ENCODE measurements at places on chromosomes 3 and 15.

- peak; percentile 27 for DNase-seq
Measured at GRCh38 chr3:27357665-27358258, 11.4 kb downstream of the NEK10 start.

GRCh38 chr3:33099109-33099645 lies 2.2 kb upstream of the GLB1 start:
- DNase-seq = no peak

- DNase-seq = no peak
Measured at GRCh38 chr15:95302809-95303208, 1027.7 kb upstream of the NR2F2 start.

GRCh38 chr3:70857916-70858315 lies 545.5 kb upstream of the MDFIC2 start:
- DNase-seq = no peak

DNA sequence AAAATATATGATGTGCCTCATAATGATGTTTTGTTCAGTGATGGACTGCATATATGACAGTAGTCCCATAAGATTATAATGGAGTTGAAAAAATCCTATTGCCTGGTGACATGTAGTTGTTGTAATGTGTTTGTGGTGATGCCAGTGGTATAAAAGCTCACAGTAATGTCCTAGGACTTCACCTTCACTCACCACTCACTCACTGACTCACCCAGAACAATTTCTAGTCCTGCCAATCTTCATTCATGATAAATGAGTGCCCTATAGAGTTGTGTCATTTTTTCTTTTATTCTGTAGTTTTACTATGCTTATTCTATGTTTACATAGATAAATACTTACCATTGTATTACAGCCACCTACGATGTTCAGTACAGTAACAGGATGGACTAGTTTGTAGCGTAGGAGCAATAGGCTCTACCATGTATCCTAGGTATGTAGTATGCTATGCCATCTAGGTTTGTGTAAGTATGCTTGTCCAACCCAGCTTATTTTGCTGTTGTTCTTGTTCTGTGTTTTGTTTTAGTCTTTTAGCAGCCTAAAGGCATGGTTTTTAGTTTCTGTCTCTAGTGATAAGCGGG lies 88.5 kb upstream of the LRRFIP2 start:
- DNase-seq = no peak

GRCh38 chr3:133447750-133448477 lies 48.1 kb downstream of the BFSP2 start:
- DNase-seq = no peak

- no peak for DNase-seq
Measured at GRCh38 chr3:128379367-128380160, 87.1 kb downstream of the DNAJB8 start.

DNA sequence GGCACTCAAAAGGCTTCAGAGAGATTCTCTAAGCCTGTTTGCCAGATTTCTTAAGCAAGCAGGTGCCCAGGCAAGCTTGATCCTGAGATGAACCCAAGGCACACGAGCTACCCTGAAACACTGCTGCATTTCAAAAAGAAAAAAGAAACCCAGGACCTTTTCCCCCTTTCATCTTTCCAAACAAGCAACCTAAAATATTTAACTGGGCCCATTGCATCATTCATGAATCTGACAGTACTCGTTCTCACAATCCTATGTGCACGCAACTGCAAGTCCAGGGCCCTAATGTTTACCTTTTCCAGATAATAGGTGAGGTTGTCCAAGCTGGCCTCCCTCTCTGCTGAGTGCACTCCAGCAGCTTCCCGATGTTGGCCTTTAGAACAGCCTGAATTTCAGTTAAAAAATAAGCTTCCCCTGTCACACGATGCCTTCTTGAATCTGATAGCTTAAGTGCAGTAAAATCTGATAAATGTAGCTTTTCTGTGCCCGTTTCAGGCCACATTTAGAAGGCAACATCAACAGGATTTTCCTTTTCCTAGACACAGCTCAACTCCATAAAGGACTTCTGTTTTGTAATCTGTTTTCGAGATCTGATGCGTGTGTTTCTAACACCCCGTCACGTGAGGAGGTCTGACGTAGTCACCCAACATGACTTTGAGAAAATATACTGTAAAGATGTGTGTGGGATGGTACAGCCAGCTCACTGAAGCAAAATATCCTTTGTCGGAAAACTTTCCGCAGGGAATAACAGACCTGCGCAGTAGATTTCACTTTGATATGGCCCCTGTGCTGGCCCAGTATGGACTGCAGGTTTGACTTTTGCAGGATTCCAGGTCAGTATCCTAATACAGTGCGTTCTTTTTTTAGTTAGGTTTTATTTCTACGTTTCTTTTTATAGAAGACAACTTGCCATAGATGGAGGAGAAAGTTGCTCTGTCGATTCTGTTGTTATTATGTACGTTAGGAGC lies 55.1 kb upstream of the RASA2 start:
- no peak for DNase-seq

- DNase-seq = no peak
Measured at GRCh38 chr3:52432225-52432624, 12.7 kb downstream of the SEMA3G start.

DNA sequence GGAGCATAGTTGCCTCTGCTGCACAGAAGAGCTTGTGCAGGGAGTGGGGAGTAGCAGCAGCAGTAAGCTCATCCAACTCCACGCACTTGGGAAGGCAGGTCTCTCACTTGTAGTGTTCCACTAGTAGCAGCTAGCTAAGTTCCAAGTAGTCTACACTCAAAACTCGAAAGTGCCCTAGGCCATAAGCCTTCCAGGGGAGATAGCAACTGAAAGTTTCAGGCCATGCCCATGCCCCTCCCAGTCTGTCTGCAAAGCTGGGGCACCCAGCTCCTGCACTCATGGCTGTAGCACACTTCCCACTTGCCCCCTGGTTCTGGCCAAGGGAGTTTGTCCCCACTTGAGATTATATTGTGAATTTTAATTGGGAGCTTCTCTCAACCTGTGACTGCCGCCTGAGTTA lies 57.5 kb downstream of the MFSD1 start:
- DNase-seq = no peak

DNA sequence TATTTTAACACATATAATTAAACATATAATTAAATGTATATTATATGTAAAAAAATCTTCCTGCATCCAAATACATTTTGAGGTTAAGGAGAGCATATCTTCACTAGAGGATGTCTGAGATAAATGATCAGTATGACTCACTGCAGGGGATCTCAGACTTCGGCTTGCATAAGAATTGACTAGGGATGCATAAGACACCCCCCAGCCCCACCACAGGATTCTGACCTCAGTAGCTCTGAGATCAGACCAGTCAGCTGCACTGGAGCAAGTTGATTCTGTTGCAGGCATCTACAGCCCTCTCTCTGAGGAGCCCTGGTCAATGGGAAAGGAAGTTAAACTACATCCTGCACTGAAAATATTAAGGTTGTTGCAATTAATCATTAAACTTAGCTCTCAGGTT lies 29.0 kb upstream of the TBC1D21 start:
- DNase-seq = no peak

- DNase-seq = no peak
Measured at GRCh38 chr15:49737127-49737526, 116.3 kb downstream of the DTWD1 start.

GRCh38 chr3:169002689-169003088 lies 660.8 kb downstream of the MECOM start:
- no peak for DNase-seq

- DNase-seq = no peak
Measured at GRCh38 chr3:66615643-66616301, 115.0 kb upstream of the LRIG1 start.

DNA sequence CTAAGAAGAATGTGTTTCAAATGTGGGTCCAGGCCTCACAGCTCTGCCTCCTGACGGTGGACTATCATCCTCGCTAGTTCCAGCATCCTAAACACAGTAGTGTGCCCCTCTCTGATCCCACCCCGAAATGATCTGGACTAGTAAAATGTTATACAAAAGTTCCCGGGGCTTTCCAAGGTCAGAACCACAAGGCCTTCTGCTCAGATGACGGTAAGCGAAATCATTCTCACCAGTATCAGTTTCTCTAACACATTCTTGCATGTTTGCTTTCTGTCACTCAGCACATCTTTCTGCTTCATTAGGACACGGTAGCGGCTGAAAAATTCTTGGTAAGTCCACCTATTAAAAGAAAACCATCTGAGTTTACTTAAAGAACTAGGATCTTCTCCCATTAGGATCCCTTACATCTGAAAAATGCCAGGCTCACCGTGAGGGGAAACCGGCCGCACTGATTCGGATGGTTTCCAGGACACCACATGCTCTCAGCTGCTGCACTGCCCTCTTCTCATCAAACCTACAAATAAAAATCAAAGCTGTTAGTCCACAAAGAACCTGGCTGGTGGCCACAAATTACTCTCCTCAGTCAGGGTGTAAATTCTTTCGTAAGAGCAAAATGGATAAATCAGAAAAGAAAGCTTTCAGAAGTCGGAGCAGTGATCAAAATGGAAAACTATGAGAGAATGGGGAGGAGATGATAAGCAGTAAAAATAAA lies 83.9 kb upstream of the MYO5C start:
- DNase-seq = no peak

- DNase-seq = no peak
Measured at GRCh38 chr3:74763830-74764229, 149.4 kb upstream of the CNTN3 start.

GRCh38 chr15:74252721-74253120 lies 16.6 kb downstream of the CCDC33 start:
- DNase-seq = no peak

DNA sequence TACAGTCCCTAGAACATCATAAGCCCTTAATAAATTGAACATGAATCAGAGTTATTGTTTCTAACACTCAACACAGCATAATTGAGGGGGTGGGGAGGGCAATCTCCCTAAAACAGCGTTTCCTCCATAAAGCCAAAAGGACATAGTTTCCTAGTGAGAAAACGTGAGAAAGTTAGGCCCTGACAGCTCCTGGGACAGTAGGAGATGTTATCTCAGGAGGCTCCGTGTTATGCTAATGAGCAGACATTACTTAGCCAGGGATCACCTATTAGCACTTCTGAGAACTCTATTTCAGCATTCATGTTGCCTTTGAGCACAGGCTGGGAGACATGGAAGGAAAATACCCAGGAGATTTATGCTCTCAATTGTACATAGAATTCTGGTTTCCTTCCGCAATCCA lies 229.1 kb upstream of the ADAMTS9 start:
- DNase-seq = no peak

GRCh38 chr3:188259596-188259995 lies 105.6 kb downstream of the LPP start:
- DNase-seq = no peak

- DNase-seq = no peak
Measured at GRCh38 chr3:172062761-172063160, 23.4 kb downstream of the FNDC3B start.

- no peak for DNase-seq
Measured at GRCh38 chr3:28677581-28677980, 329.0 kb upstream of the AZI2 start.

GRCh38 chr3:54668236-54668635 lies 259.6 kb downstream of the LRTM1 start:
- no peak for DNase-seq

DNA sequence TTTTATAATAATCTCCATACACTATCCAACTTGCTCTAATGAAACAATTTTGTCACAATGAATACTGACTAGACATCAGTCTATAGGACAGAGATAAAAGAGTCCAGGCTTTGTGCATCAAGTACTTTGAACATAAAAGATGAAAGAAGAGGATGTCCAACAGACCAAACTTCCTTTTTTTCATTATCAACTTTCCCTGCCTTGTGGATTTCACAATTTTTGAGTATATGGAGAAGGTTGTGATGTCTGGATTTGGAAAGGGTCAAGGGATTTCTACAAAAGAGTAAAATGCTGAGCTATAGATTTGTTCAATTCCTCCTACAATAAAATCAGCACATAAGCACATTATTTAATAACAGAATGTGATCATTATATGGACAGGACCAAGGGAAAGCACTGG lies 25.7 kb downstream of the CD47 start:
- DNase-seq = no peak
